ENCODE measurements at places on chromosomes 7 and 10. TPM values are rescaled to one million over a fixed set of nuclear protein-coding genes. Genes with fewer than 3 reads are reported as not detected.

Gene HABP2
- total RNA-seq: 0.09 TPM

Gene IQCE
- total RNA-seq: 12.6 TPM

Gene LAMB4
- 0.07 TPM for total RNA-seq

Gene HOXA2
- total RNA-seq: 0.99 TPM

Gene SCRN1
- total RNA-seq: 71.5 TPM

All from A549 treated with RU486 at 1 μM for 4 hours (cell line).